ENCODE measurements at places on chromosomes 3 and 15. TPM values are rescaled to one million over a fixed set of nuclear protein-coding genes. Genes with fewer than 3 reads are reported as not detected.

Gene TMC3
- total RNA-seq, result not detected

Gene HIGD2B
- total RNA-seq, result 0.37 TPM

Gene CHRFAM7A
- 6.8 TPM for total RNA-seq

Gene GPR149
- not detected for total RNA-seq

Gene KBTBD8
- total RNA-seq, result 0.45 TPM

Gene CPLX3
- total RNA-seq, result 57.8 TPM

Gene CCDC39
- 11.7 TPM for total RNA-seq

DNA sequence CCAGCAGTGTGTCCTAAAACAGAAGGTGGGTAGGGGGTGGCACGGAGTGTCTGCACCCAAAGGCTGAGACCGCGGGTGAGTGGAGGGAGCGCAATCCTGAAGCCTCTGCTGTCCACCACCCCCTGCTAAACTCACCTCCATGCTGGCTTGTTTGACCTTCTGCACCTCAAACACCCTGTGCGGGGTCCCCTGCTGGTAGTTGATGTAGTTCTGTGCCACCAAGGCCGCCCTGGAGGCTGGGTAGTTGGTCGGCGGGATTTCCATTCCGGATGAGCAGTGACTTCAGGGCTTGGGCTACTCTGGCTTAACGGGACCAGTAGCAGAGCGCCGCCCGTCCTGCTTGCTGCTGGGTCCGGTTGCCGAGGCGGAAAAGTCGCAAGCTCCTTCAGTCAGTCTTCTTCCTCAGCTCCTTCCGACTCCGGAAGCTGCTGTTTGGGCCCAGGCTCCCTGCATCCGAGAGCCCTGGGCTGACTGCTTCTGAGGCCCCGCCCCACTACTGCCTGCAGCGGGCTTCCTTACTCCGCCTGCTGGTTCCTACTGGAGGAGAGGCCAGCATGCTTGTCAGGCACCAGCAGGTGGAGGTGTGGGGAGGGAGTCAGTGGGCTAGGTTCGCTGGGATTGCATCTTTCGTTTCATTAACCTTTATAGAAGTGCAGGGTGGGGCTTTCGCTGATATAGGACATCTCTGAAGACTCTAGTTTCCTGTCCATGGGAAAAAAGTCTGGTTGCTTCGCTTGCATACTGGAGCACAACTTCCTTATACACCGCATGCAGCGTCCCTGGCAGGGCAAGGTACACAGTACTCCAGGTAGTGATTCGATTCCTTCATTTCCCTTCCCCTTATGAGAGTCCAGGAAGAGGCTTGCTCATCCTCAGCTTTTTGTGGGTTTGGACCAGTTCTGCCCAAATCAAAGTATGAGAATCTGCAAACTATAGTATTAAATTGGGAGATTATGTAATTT is at the start of gene LXN:
Gene LXN (minus strand): TSS at position 434 of the 962 bp plus-strand sequence. CDS start 170 bp downstream, at position 264.
- peak; percentile 90 for DNase-seq
- peak within 1 kb of the TSS; percentile 57 for H3K4me3 ChIP-seq
- H3K4me1 ChIP-seq, result no peaks in the 10 kb centered on the region
- no peaks in the 10 kb centered on the region for H3K27me3 ChIP-seq
- H3K27ac ChIP-seq, result peak within 1 kb of the TSS; percentile 78
- peaks cover 37% of the 10 kb centered on the region for H3K36me3 ChIP-seq

DNA sequence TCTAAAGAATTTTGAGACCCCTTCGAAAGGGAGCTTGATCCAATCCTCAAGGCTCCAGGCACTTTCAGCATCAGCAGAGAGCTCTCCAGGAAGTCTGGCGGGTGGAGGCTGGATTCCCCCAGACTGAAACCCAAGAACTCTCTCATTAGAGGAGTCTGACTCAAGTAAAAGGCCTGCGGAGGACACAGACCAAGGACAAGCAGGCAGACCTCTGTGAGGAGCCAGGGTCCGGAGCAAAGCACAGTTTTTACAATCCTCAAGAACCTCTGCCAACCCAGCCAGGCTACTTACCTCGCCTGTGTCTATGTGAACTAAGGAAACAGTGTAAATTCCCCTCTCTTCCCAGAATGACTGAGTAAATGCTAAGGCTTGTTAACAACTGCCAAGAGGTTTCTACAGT is 86.2 kb downstream of the FBN1 start:
- peaks cover 30% of the 10 kb centered on the region for H3K4me1 ChIP-seq
- no peak overlapping the region for H3K27ac ChIP-seq
- no peak overlapping the region for H3K4me3 ChIP-seq
- no peaks in the 10 kb centered on the region for H3K27me3 ChIP-seq

DNA sequence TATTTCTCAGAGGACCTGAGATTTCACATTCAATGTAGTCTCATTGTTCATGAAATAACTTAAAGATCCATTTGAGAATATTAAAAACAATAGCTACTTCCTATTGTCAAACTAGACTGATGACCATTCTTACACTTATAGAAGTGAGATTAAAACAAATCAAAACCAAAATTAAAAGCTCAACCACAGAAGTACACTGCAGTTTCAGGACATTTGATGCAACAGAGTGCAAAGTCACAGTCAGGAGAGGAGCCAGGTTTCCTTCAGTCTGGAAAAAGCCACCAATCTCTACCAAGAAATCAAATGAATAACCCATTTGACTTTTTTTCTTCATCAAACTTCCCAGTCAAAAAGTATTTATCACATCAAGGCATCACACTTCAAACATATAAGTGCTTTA is 5.5 kb downstream of the CCPG1 start:
- H3K27ac ChIP-seq, result peak overlapping the region; percentile 98
- no peak overlapping the region for H3K4me3 ChIP-seq
- H3K27me3 ChIP-seq, result no peaks in the 10 kb centered on the region
- no peak for DNase-seq
- H3K36me3 ChIP-seq, result peaks cover 7% of the 10 kb centered on the region

DNA sequence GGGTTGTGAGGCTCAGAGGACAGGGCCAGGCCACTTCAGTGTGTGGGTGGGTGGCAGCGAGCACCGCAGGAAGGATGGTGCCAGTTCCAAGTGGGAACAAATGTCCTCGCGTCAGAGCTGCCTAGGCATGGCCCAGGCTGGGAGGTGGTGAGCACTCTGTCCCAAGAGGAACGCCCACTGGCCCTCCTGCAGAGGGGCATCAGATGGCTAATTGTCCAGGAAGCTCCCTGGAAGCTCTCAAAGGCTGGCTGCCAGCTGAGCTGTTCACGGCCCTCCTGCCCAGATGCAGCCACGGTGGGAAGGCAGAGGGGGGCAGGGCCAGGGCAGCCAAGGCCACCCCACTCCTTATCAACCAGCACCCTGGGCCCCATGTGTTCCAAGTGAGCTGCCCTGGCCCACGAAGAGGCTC is 55.2 kb downstream of the IQSEC1 start:
- DNase-seq, result no peak
- no peaks in the 10 kb centered on the region for H3K36me3 ChIP-seq
- H3K4me3 ChIP-seq, result no peak overlapping the region
- peak overlapping the region; percentile 91 for H3K27ac ChIP-seq
- H3K4me1 ChIP-seq, result peaks cover 39% of the 10 kb centered on the region

- H3K27me3 ChIP-seq, result no peaks in the 10 kb centered on the region
- H3K27ac ChIP-seq, result no peak overlapping the region
- DNase-seq, result peak; percentile 10
- H3K4me1 ChIP-seq, result no peaks in the 10 kb centered on the region
- no peak overlapping the region for H3K4me3 ChIP-seq
Measured at GRCh38 chr3:77513542-77513941, 473.6 kb downstream of the ROBO2 start.

- H3K36me3 ChIP-seq, result no peaks in the 10 kb centered on the region
- H3K4me1 ChIP-seq, result peaks cover 19% of the 10 kb centered on the region
- H3K27ac ChIP-seq, result no peak overlapping the region
- no peak for DNase-seq
- no peaks in the 10 kb centered on the region for H3K27me3 ChIP-seq
- no peak overlapping the region for H3K4me3 ChIP-seq
Measured at GRCh38 chr3:64884536-64884935, 196.7 kb upstream of the ADAMTS9 start.

- H3K4me3 ChIP-seq, result no peak overlapping the region
- H3K4me1 ChIP-seq, result no peaks in the 10 kb centered on the region
- H3K36me3 ChIP-seq, result no peaks in the 10 kb centered on the region
- peaks cover 5% of the 10 kb centered on the region for H3K27me3 ChIP-seq
- DNase-seq, result no peak
Measured at GRCh38 chr15:94592495-94592894, 361.1 kb downstream of the MCTP2 start.

GRCh38 chr15:69500339-69500738 is 47.7 kb downstream of the RPLP1 start:
- H3K27me3 ChIP-seq, result no peaks in the 10 kb centered on the region
- H3K36me3 ChIP-seq, result no peaks in the 10 kb centered on the region
- H3K27ac ChIP-seq, result no peak overlapping the region

DNA sequence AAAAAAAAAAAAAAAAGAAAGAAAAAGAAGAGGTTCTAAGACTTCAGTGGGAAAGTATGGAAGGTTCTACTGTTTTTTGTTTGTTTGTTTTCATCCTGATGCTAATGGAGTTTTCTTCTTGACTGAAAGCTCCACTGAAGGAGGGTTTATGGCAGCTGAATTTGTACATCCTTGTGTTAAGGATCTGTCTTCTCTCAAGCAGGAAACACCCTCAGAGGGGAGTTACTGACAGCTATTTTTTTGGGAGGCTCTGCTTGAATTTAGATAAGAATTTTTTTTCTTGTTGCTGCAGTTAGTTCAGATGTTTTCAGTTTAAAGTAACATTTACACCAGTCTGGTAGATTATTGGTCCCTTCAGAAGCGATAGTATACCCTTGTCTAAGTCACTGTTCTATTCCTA is 325.3 kb downstream of the ROBO2 start:
- H3K27ac ChIP-seq, result no peak overlapping the region
- no peak overlapping the region for H3K4me3 ChIP-seq
- no peak for DNase-seq
- H3K36me3 ChIP-seq, result no peaks in the 10 kb centered on the region
- no peaks in the 10 kb centered on the region for H3K4me1 ChIP-seq

- no peak for DNase-seq
- H3K27me3 ChIP-seq, result no peaks in the 10 kb centered on the region
- no peak overlapping the region for H3K27ac ChIP-seq
- H3K4me1 ChIP-seq, result no peaks in the 10 kb centered on the region
- no peak overlapping the region for H3K4me3 ChIP-seq
Measured at GRCh38 chr3:195596765-195597171, 13.0 kb upstream of the APOD start.

DNA sequence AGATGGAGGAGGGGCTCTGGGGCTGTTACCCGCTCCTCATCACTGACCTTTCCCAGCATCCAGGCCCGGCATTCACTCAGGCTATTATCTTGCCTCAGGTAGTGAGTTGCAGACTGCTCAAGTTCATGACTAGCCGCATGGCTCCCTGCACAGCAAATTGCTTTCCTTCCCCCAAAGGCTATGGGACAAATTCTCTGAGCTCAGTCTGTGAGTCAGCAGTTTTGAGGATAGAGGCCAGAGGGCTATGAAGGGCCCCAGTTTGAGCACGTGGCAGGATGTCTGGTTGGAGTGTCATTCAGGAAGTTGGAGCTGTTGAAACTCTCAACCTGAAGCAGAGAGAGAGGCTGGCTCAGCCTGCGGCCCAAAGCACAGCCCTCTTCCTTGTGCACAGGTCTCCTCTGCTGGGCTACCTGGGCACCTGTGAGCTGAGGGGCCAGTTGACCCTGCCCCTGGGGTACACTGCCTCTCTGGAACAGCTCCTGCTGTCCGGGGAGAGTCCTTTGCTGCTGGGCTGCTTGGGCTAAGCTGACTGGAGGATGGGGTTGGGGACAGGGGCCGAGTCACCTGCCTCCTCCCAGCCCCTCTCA is 7.9 kb downstream of the FAH start:
- H3K36me3 ChIP-seq, result peaks cover 39% of the 10 kb centered on the region
- no peak overlapping the region for H3K4me3 ChIP-seq
- H3K27ac ChIP-seq, result peak overlapping the region; percentile 54
- no peak for DNase-seq
- H3K4me1 ChIP-seq, result peaks cover 35% of the 10 kb centered on the region

DNA sequence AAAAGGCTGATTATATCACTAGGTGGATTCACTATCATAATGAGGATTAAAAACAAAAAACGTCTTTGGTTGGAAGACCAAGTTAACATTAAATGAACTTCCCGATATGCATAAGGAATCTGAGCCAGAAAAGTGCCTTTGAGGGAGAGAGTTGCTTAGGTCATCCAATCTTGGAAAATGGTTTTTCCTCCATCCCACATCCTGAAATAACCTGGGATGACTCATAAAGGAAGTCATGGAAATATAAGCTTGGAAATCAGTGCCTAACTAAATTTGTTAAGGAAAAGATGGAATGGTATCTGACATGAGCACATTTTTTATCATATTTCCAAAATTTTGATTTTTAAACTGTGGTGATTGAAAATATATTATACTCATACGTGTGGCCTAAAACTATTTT is 66.0 kb downstream of the KBTBD8 start:
- no peak overlapping the region for H3K4me3 ChIP-seq
- no peaks in the 10 kb centered on the region for H3K4me1 ChIP-seq
- H3K36me3 ChIP-seq, result no peaks in the 10 kb centered on the region
- DNase-seq, result no peak
- no peaks in the 10 kb centered on the region for H3K27me3 ChIP-seq
- no peak overlapping the region for H3K27ac ChIP-seq

- DNase-seq, result peak; percentile 51
- no peak overlapping the region for H3K27ac ChIP-seq
- no peaks in the 10 kb centered on the region for H3K27me3 ChIP-seq
- no peak overlapping the region for H3K4me3 ChIP-seq
- no peaks in the 10 kb centered on the region for H3K4me1 ChIP-seq
- H3K36me3 ChIP-seq, result no peaks in the 10 kb centered on the region
Measured at GRCh38 chr15:40150163-40150925, 10.5 kb upstream of the BUB1B start.

DNA sequence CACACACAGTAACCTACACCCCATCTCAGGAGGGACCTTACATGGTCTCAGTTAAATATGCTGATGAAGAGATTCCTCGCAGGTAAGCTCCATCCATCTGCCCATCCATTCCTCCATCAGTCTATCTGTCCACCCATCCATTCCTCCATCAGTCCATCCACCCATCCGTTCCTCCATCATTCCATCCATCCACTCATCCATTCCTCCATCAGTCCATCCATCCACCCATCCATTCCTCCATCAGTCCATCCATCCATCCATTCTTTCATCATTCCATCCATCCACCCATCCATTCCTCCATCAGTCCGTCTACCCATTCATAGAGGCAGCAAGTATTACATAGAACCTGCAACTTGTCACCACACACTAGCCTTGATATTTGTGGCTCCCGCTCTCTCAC is 77.9 kb downstream of the DNASE1L3 start:
- DNase-seq, result no peak
- no peak overlapping the region for H3K27ac ChIP-seq
- H3K27me3 ChIP-seq, result no peaks in the 10 kb centered on the region
- H3K4me1 ChIP-seq, result peaks cover 4% of the 10 kb centered on the region

GRCh38 chr15:53716909-53717876 is 42.3 kb downstream of the WDR72 start:
- H3K36me3 ChIP-seq, result no peaks in the 10 kb centered on the region
- H3K4me1 ChIP-seq, result no peaks in the 10 kb centered on the region
- no peak for DNase-seq
- no peak overlapping the region for H3K4me3 ChIP-seq

- H3K27me3 ChIP-seq, result no peaks in the 10 kb centered on the region
- H3K4me3 ChIP-seq, result no peak overlapping the region
- no peak for DNase-seq
- no peak overlapping the region for H3K27ac ChIP-seq
Measured at GRCh38 chr3:133237380-133237779, 162.5 kb upstream of the BFSP2 start.

Data from stomach (tissue), 19 donors.